ENCODE measurements at places on chromosomes 3 and 15.

- DNase-seq, result no peak
Measured at GRCh38 chr3:142935963-142936362, 27.5 kb downstream of the PAQR9 start.

DNA sequence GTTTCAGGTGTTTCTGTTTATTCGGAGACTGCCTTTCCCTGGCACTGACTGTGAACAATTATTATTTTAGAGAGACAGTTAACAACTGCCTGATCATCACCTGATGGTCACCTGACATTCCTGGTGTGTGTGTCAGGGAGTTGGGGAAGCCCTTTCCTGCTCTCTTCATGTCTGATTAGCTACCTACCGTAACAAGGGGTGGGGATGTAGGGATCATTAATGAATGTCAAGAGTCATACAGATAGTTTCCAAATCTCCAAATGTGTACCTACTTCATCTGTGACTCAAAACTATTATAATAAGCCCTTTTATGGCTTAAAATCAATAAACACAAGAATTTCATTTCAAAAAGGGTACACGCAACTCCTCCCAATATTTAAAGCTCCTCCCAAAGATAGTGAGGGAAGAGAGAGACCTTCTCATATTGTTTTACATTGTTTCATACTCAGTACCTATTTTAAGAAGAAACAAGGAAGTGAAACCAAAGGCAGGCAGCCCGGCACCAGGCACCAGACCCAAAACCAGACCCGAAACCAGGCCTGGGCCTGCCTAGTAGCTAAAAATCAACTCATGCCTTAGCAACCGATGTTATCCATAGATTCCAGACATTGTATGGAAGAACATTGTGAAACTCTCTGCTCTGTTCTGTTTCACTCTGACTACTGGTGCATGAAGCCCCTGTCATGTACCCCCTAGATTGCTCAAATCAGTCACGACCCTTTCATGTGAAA, 844.9 kb upstream of the ALCAM start:
- DNase-seq, result no peak

DNA sequence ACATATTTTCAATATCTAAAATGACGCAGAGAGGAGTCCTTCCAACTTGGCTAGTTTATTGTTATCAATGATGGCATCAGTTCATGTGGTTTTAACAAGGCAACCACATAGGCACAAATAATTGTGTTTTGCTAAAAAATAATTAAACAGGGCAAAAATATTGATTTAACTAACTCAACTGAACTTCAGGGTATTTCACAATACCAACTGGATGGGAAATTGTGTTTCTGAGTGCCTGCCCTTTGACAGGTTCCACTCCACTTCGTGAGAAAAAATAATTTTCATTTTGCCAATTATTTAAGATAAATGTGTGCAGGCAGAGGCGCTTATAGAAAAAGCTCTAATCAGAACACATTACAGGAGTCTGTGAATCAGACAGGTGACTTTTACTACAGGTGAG, 689.3 kb upstream of the CCDC54 start:
- no peak for DNase-seq

GRCh38 chr3:123110282-123110975, 43.6 kb downstream of the PDIA5 start:
- no peak for DNase-seq

GRCh38 chr15:80424381-80424780, 20.2 kb downstream of the ARNT2 start:
- DNase-seq, result peak; percentile 43

DNA sequence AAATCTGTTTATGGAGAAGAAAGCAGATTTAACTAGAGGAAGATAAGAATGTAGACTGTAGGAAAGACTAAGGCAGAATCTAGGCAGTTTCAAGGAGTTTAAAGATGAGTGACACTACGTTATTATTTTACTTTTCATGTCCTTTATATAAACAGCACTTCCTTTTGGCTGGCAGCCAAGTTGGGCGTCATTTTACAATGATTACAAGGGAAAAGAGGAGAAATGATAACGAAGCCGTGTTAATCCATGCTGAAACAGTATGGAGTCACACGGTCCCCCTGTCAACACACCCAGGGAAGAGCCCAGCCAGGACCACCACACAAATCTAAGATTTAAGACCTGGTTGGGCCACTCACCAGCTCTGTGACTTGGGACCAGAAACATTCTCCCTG, 83.7 kb upstream of the NEO1 start:
- no peak for DNase-seq

- DNase-seq, result no peak
Measured at GRCh38 chr15:42696626-42697025, 40.3 kb downstream of the CDAN1 start.

DNA sequence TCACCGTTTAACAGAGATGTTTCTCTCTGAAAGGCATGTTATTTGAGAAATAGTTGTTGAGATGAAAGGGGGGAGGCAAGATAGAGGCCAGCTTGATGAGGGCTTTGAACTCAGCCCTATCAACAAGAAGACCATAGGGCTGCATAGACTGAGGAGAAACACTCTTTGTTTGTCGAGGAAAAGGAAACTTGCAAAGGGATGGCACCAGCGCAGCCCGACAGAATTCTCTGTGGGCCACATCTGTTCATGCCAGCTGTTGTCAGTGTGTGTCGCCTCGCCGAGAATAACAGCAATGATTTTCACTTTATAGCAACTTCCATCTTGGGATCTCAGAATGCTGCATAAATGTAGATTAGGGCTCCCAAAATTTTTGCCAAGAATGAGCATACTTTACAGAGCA, 478.3 kb upstream of the TPRG1 start:
- no peak for DNase-seq

- no peak for DNase-seq
Measured at GRCh38 chr15:62849316-62850106, 193.0 kb upstream of the TPM1 start.

DNA sequence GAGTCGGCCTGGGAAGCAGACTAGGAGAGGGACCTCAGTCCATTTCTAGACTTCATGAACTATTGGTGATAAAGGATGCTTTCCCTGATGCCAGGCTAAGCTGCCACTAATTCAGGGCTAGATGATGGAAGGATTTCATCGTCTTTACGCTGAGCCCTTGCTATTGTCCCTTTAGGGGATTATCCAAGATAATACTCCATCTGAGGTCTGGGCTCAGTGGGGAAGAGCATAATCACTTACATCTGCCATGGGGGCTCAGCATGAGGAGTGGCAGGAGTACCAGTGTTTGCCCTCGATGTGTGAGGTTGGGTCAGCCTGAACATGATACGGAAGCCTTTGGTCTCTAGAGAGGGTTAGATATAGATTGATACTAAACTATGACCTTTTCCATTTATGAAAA, 47.3 kb downstream of the PTPRG start:
- DNase-seq, result no peak

DNA sequence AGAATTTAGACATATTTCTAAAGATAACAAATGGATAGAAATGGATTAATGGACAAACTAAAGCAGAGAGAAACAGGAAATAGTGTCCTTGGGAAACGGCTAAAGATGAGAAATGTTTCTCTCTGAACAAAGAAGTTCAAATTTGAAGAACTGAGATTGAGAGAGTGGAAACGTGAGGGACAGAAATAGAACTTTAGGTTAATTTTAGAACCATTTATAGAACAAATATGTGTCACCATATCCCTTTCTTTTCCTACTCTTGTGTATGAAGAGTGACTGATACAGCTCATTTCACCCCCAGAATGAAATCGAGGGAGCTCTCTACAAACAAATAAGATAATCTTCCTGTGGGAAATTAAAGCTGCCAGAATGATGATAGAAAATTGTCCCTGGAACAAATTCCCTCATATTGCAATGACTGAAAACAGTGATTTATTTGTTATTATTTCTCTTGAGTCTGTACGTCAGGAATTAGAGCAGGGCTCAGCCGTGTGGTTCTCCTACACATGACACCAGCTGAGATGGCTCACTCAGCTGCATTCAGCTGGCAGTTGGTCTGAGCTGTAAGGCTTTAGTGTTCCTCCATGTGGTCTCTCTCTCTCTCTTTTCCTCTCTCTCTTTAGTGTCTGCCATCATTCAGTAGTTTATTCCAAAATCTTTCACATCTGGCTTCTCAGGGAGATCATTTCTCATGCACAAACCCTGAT, 46.6 kb upstream of the ARPP21 start:
- no peak for DNase-seq
